ENCODE measurements at places on chromosomes 5 and 9. TPM values are rescaled to one million over a fixed set of nuclear protein-coding genes. Genes with fewer than 3 reads are reported as not detected.

The F2RL1 gene
- total RNA-seq, result 2.3 TPM

The PLPP7 gene
- total RNA-seq, result not detected

DNA sequence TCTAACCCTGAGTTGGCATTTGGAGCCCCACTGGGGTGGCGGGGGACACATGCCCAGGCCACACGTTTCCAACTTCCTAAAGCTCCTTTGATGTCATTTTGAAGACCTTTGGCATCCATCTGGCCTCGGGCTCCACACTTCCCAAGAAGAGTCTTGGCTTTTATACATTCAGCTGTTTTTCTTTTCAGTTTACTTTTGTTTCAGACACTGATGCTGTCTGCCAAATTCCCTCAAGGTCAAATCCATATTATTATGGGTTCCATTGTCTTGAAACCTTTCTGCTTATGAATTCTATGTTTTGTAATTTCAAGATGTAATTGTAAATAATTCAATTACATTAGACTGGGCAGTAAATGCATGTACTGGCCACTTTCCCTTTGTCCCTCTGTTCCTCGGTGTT is 23.7 kb upstream of the NFIB start:
- DNase-seq, result no peak

DNA sequence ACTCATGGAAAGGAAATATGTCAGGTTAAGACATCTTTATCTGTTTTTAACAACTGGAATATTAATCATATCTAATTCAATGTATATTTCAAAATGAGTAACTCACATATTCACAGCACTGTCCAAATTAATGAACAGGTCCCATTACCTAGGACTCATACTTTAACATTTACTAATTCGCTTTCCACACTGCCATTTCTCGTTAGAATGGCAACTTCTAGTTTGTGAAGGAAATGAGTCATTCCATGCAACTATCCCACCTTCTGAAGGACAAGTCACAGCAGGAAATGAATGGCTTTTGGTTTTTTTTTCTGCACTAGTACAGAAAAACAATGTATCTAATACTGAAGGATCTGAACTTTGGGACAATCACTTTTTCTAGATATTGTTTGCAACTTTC is 24.6 kb upstream of the IFNK start:
- no peak for DNase-seq

- peak; percentile 74 for DNase-seq
Observed at GRCh38 chr5:40402007-40402364, 277.7 kb upstream of the PTGER4 start.
